ENCODE measurements at places on chromosomes 13 and 19.

DNA sequence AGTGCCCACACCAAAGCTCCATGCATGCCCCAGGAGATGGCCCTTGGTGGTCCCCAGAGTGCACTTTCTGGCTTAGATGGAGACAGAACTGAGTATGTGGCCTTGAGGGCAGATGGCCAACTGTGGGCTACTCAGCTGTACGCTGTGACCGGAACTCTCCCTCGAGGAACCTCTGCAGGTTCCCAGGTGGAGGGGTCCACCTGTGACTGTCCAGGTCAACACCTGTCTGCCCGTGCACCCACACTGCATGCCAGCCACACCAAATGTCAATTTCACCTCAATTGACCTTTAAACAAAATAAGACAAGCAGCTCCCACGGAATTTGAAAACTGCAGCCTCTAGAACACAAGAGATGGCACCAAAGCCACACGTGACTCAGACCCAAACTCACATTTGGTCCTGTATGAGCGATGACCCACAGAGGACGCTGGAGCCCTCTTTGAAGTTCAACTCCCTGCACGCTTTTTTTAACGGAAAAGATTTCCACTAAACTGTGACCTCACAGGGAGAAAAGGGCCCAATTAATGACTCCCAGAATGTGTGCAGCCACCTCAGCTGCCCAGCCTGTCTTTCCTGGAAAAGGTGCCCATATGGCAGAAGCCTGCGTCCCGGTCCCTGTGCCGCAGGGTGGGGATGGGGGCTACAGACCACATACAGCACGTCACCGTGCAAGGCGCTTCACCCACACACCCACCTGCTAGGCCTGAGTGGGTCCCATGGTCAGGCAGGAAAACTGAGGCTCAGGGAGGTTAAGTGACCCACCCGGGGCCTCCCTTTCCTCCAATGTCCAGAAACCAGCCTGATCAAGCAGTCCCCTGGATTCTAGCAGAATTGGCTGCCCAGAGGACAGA lies 47.7 kb downstream of the KLF2 start:
- DNase-seq, result no peak

GRCh38 chr13:38819053-38819452 lies 132.2 kb downstream of the FREM2 start:
- DNase-seq, result no peak

DNA sequence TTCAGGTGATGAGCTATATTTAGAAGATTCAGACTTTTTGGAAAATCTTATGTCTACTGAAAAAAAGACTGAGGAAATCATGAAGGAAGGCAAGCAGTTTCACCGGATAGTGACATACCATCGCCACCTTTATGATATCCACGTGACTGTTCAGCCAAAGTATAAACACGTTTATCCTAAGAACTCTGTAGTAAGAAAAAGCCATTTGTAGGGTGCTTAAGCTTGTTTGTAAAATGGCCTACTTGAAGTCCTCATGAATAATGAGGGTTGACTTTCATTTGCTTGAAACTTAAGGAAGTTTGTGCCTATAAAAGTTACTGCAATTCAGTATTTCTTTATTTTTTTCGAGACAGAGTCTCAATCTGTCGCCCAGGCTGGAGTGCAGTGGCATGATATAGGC lies 7.8 kb upstream of the TDRD12 start:
- DNase-seq, result no peak

DNA sequence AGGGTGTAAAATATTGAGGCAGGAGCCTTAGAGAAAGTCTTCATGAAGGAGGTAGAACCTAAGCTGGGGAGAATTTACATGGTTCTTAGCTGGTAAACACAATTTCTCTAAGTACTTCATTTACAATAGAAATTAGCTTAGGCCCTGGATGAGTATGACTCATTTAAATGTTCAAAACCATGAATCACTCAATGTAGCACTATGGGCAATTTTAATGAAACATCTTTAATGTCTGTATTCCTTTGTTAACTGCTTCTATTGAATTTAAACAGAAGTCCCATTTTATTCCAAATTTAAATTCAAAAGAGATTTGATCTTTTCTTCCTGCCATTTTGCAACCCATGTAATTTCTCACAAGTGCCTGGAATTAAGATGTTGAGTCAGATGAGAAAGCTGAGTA lies 252.1 kb downstream of the RFC3 start:
- DNase-seq, result no peak

- no peak for DNase-seq
Observed at GRCh38 chr19:32017176-32017953, 328.0 kb upstream of the ZNF507 start.

DNA sequence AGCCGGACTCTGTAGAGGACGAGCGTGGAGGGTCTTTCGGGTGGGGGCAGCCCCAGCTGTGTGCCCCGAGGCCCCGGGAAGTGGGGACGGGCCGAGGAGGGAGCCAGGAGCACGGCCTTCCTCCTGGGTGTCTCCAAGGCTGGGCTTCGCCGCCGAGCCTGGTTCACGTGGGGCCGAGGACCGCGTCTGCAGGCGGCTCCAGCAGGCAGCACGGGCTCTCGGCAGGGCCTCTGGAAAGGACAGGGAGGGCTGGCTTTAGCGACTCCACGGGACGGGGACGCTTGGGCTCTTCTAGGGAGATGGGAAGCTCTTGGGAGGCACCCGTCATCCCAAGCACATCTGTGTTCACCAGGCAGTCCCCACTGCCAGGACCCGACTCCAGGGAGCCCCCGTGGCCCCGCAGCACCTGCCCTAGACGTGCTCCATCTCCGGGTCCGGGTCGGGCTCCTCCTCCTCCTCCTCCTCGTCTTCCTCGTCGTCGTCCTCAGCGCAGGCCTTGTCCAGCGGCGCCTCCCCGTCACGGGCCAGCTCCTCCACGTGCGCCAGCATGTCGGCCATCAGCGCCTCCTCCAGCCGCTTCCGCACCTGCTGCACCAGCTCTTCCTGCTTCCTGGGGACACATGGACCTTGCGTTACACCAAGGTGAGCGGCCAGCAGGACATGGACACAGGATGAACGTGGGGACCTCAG lies 9.9 kb upstream of the MEX3D start:
- no peak for DNase-seq

- DNase-seq, result no peak
Observed at GRCh38 chr13:105595471-105595870, 940.0 kb downstream of the EFNB2 start.

GRCh38 chr19:45798995-45799517 lies 6.4 kb upstream of the DMWD start:
- DNase-seq, result no peak

GRCh38 chr13:80334597-80335260 lies 6.2 kb downstream of the SPRY2 start:
- no peak for DNase-seq

DNA sequence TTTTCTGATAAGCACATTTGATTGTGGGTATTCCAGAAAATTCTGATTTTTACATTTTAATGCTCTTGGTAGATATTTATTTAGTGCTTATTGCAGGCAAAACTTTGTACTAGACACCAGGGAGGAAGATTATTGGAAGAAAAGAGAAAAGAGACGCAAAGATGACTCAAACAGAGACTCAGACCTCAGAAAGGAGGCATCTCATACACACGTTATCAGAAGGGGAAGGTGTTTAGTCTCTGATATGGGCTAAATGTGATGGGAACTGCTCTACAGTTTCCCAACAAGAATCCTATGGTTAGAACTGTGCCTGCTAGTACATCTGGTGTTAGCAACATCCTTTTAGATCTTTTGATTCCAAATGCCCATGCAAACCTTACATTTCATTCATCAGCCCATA lies 245.6 kb downstream of the KLF5 start:
- no peak for DNase-seq

GRCh38 chr19:30085394-30085793 lies 143.4 kb downstream of the URI1 start:
- no peak for DNase-seq

DNA sequence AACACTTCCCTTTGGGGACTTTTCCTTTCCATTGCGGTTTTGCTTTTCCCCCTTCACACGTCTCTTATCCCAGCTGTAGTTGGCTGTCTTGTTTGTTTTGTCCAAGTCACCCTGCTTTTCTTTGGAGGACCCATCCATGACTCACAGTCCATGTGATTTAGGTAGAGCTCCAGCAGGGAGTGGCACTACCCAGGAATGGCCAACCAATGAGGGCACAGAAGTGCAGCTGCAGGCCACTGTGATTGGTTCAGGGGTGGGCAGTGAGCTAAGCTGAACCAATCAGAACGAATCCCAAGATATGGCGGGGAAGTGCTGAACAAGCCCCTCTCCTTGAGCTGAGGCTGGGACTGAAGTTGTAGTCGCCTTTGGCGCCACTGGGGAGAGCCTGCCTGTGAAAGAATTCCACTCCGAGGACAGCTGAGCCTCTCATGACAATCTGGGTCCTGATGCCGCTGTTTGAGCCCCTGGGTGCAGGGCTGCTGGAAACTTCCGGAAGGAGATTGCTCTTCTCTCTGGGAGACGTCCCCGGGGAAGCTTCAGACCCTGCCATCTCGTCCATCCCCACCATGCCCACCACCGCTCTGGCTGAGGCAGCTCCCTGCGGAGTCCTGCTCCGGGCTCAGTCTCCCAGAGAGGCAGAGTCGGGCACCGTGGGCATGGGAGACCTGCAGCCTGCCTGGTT lies 62.9 kb upstream of the URI1 start:
- no peak for DNase-seq

- no peak for DNase-seq
Observed at GRCh38 chr19:58350001-58350861, 3.1 kb downstream of the A1BG start.

GRCh38 chr13:89862691-89863036 lies 1484.8 kb upstream of the MIR17HG start:
- DNase-seq, result no peak

DNA sequence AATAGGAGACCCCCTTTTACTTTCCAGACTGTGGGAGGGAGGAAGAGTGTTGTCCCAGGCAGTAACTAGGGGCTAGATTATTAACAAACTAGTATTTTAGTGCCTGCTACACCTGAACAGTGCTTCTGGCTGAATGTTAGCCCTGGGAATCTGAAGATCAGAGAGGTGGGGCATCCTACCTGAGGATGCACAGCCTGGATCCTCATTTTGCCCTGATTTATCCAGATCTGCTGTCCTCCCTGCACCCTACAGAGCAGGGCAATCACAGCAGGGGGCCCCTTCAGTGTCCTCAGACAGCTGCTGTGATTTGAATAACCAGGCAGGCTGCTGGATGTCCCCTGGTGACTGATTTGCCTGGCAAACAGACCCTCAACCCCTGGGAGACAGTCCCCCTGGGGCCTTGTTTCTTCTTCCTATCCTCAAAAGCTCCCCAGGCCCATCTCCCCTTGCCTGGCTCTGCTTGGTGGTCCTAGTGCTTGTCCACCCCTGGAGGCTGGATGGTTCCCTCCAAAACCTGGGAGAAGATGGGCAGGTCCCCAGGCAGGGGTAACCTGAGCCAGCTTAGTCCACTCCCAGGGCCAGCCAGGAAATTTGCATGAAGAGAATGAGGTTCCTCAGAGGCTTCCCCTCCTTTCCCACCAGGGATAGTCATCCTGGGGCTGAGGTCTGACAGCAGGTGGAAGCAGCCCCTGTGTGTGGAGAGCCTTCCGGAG lies at the start of gene OVOL3:
OVOL3 (plus strand) TSS at position 657 of the 713 bp plus-strand sequence. CDS start 60 bp downstream, outside the sequence.
- DNase-seq, result no peak

Data from activated CD4-positive, CD25-positive, alpha-beta regulatory T cell (primary cell).